ENCODE measurements at places on chromosomes 1 and 21. TPM values are rescaled to one million over a fixed set of nuclear protein-coding genes. Genes with fewer than 3 reads are reported as not detected.
A peak's percentile ranks its signal among the peaks of the same experiment; 100 is the strongest.

DNA sequence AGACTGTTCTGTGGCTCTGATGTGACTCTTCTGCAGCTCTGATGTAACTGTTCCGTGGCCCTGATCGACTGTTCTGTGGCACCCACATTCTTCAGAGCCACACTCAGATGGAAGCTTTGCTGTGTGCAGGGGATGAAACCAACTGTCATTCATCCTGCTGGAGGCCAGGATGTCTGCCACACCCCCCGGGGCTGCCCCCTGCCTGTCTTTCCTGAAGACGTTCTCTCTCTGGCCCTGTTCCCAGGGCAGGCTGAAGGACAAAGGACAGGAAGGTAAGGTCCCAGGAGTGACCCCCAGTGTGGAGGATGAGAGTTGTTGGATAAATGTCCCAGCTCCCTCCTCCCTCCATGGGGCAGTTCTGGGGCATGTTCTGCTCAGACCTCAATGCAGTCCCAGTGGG, 29.4 kb upstream of the UMODL1 start:
- DNase-seq, result no peak

GRCh38 chr1:36553591-36554322, 71.0 kb upstream of the CSF3R start:
- DNase-seq, result peak; percentile 71

GRCh38 chr1:91753878-91754277, 132.1 kb downstream of the TGFBR3 start:
- no peak for DNase-seq

DNA sequence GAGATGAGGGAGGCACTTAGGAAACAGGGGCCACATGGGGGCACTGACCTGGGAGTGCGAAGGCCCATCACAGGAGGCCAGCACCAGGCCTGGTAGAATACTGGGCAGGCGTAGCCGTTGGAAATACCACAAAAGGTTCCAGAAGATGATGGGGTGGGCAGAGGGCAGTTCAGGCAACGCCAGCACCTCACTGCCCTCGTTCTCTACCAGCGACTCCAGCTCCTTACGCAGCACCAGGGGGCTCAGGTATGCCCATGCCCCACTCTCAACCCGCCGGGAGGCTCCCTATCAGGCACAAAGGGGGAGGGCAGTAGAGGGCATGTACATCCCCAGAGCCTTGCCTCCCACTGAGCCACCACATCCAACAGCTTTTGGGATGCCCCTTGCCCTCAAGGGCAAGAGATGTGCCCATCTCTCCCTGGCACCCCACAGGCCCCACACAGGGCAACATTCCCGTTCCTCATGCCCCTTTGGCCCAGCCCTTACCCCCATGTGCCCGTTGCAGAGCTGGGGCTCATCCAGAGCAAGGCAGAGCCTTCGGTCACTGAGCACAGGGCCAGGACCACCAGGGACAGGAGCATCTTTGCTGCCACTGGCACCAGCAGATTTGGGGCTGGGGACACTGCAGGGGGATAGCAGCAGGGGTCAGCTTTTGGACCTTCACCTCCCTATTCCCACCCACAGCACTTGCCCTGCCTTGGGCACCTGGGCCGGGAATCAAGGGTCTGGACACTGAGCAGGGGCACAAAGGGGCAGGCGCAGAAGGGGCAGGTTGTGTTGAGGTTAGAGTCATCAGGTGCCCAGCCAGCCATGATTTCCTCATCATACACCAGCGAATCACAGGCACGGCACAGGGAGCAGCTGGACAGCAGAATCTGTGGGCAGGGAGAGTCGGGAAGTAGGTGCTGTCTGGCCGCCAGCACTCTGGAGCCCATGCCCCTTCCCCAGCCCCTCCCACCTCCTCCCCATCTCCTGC, 9.7 kb upstream of the GATAD2B start:
- DNase-seq, result no peak

GRCh38 chr1:153563991-153564390, 1.7 kb downstream of the S100A2 start:
- DNase-seq, result no peak

- DNase-seq, result no peak
These were observed 27.7 kb upstream of the LY9 start for GRCh38 chr1:160768295-160768657.

DNA sequence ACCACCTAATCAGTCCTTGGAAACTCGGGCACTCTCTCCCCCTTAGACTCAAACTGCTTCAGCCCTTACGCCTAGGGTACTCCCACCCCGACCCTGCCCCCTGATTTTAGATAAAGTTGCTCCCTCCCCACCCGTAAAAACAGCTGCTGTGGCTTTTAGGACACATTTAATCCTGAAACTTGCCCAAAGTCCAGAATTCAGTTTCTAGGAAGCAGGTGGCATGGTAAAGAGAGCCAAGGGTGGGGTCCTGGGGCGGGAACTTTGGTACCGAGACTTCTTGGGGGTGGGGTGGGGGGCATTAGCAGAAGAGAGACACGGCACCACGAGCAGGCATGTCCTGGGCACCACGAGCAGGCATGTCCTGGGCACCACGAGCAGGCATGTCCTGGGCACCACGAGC, 52.4 kb downstream of the CASZ1 start:
- DNase-seq, result no peak

DNA sequence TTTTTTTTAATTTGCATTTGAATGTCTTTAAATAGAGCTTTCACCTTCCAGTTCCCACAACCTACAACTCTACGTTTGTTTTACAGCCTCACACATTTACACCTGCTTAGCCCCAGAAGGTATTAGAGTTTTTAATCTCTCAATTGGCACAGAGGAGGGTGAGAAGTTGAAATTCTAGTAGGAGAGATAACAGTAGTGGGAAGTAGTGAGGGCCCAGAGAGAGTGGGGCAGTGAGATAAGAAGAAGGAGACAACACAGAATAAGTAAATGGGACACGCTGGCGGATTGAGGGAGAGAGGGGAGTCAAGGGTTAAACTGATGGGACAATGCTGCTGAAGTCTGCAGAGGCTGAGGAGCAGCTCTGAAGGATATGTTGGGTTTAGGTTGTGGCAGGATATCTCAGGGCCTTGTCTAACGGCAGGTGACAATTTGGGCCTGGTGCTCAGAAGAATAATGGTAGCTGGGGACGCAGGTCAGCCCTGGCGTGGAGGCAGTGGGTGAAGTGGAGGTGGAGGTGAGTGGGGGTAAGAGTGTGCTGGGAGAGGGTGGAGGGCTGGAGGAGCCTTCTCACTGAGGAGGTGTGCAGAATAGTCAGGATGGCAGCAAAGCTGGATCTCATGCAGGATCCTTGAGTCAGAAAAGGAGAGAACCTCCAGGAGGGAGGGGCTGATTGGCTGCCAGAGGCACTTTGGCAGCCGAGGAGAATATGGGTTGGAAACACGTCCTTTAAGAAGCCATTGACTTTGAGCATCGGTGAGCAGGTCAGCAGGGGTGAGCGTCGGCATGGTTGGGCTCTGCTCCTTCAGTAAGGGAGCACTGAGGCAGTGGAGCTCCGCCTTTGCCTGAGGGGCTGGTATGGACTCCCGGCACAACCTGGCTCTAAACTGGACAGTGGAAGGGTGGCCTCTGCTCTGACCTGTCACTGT, 72.9 kb downstream of the SYT6 start:
- no peak for DNase-seq

- DNase-seq, result peak; percentile 23
These were observed 47.8 kb downstream of the WNT9A start for GRCh38 chr1:227899820-227900449.

DNA sequence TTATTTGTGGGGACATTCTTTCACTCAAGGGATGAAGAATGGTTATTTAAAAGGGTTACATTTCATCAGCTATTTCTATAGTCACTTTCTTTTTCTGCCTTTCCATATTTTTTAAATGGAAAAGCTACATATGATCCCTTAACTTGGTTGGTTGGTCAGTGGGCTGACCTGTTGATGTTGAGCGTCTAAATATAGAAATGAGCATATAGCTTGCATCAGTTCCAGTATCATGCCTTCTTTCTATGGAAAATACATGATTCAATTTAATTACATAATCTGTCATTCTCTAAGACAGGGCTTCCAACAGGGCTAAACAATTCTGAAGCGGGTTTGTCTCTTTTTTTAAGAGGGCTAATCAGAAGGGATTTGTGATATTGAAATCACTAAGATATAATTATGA, 40.6 kb downstream of the TYW3 start:
- DNase-seq, result no peak

GRCh38 chr1:75640137-75640536, 29.2 kb upstream of the SLC44A5 start:
- DNase-seq, result peak; percentile 38

The SLC22A15 gene
- 0.28 TPM for total RNA-seq

The RAB7B gene
- not detected for total RNA-seq

The DEPDC1 gene
- total RNA-seq, result 19.9 TPM

The SPATA17 gene
- 1.1 TPM for total RNA-seq

The CDA gene
- not detected for total RNA-seq
